ENCODE measurements at places on chromosomes 16 and 17.
A peak's percentile ranks its signal among the peaks of the same experiment; 100 is the strongest.

DNA sequence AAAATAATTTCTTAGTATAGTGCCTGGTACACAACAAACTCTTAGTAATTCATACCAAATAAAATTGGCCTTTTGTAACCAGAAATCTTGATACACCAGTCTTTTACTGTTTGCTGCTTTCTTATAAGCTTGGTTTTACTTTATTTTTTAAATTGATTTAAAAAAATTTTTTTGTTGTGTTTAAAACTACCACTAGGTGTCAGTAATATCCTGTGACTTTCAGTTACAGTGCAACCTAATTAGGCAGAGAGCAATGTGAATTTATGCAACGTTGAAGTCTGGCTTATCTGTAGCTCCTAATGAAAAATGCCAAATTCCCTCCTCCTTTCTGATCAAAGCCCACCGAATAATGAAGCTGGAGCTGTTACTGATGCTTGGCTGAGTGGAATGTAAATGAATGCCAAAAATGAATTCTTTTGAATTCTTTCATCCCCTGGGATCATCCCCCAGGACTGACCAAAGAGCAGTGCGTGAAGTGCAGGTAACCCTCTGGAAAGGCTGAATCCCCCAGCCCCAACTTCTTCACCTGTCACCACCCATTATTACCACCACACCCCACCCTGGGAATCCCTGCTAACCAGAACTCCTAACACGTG, 3.8 kb downstream of the ERCC4 start:
- DNase-seq = no peak

- no peak for DNase-seq
Measured at GRCh38 chr16:86794216-86794864, 216.0 kb downstream of the FOXL1 start.

DNA sequence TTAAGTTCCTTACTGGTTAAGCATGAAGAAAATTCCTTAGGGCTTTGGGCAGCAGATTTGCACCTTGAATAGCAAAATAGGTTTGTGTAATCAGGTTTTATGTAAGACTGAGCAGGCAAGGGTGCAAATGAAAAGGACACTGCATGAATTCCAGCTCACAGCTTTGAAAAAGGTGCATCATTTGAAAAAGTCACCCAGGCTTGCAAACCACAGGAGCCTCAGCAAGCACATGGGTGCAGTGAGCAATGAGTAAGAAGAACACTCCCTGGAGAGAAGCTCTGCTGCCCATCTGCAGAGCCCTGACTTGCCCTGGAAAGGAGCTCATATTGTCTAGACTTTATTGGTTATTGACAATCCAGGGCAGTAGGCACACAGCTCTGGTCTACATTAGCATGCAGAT, 165.6 kb upstream of the KCNJ16 start:
- DNase-seq = no peak

GRCh38 chr16:28267356-28267755, 25.0 kb upstream of the SBK1 start:
- no peak for DNase-seq

DNA sequence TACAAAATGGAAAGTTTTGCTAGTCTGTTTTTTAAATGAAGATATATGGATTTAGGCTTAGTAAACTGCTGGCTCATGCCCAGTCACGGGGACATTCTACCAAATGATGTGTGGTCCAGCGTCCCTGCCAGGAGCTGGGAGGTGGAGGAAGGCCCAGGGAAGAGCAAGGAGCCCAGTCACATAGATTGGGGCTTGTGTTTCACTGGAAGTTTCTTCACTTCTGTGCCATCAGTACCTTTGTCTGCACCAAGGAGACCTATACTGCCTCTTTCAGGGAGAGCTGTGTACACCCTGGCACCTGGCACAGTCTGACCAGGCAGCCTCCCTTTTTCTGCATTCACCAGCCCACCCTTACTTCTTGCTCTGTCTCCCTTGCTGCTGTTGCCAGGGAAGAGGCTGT, 32.6 kb upstream of the ERN1 start:
- no peak for DNase-seq

- no peak for DNase-seq
Measured at GRCh38 chr16:22357635-22357971, 16.8 kb downstream of the CDR2 start.

GRCh38 chr16:66278111-66278531, 88.4 kb upstream of the CDH5 start:
- DNase-seq = peak; percentile 83

DNA sequence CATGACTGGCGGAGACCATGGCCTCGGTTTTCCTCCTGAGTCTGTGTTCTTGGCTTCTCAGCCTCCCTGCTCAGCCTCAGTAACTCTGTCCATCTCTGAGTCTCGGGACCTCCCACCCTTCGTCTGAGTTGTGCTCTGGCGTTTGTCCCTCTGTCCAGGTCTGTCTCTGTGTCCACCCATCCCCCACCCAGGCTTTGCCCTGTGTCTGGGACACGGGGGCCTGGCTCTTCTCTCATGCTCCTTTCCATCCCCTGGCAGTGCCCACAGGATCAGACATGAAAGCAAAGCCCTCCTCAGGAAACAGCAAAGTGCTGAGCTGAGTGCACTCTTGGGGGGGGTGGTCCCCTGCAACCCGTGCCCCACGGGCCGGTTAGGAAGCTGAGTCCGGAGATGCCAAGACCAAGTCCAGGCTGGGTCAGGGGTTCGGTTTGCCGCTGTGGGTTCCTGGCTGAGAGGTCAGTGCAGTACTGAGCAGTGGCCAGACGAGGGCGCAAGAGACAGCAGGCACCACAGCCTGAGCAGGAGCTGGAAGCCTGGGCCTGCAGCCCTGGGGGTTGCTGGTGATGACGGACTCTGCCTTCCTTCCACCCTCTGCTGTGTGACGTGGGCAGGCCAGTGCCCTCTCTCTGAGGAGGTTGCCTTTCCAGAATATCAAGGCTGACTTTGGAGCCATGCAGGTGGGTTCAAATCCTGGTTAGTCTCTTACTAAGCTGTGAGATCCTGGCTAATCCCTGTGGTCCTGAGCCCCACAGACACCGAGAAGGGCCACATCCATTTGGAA, 2.5 kb downstream of the P2RX1 start:
- no peak for DNase-seq

GRCh38 chr16:52456368-52456767, 90.6 kb downstream of the TOX3 start:
- DNase-seq = no peak

DNA sequence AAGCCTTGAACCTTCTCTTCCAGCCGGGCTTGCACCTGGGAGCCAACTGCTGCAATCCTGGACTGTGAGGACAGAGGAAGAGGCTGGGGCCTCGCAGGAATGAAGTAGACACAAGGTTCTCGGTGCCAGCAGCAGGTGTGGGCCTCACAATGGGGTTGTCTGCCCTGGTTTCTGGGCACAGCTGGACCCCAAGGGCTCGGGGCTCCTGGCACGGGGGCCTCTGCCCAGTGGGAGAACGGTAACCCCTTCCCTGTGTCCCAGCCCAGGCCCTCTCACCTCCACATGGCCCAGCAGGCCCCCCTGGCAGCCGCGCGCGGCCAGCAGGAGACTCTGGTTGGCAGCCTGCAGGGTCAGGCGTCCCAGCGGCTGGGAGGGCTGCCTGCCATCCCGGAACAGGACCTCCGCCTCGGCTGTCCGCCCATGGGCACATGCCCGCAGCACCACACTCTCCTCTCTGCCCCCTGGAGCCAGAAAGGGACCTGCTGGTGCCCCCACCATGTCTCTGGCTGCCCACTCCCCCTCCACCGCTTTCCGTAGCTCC, 46.9 kb downstream of the RMI2 start:
- no peak for DNase-seq

GRCh38 chr16:57528499-57529390, 7.6 kb downstream of the CCDC102A start:
- DNase-seq = no peak

DNA sequence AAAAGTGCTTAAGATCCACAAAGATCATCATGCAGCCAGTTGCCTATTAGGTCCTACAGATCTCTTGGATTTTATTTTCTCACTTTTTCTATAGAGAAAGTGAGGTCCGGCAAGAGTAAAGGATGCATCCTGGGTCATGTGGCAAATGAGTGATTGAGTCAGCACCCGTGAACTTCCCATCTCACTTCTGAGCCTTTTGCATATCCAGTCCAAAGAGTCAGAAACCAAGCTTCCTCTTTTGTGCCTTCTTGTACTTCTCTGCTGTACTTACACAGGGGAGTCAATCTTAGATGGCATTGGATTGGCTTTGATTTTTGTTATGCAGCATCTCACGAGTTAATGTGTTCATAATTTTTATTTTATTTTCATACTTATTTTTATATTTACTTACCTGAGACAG, 114.2 kb upstream of the IRX5 start:
- no peak for DNase-seq

DNA sequence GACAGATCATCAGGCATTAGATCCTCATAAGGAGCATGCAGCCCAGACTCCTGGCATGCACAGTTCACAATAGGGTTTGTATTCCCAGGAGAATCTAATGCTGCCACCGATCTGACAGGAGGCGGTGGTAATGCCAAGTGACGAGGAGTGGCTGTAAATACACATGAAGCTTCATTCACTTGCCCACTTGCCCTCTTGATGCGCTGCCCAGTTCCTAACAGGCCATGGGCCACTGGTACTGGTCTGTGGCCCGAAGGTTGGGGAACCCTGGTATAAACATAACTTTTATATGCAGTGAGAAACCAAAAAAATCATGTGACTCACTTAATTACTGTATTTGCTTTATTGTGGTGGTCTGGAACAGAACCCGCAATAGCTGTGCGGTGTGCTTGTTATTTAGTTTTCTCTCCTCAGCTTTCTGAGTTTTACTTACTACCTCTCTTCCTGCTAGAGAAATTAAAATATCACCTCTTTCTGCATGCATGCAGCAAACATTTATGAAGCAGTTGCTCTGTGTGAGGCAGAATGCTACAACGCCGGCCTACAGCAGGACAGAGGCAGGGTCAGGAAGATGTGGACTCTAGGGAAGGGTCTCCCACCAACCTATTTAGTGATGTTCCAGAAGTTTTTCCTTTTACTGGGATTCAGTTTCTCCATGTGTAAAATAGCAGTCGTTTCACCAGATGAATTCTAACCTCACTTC, 151.3 kb downstream of the MAF start:
- no peak for DNase-seq

- no peak for DNase-seq
Measured at GRCh38 chr17:20203018-20203417, 193.9 kb downstream of the SPECC1 start.

DNA sequence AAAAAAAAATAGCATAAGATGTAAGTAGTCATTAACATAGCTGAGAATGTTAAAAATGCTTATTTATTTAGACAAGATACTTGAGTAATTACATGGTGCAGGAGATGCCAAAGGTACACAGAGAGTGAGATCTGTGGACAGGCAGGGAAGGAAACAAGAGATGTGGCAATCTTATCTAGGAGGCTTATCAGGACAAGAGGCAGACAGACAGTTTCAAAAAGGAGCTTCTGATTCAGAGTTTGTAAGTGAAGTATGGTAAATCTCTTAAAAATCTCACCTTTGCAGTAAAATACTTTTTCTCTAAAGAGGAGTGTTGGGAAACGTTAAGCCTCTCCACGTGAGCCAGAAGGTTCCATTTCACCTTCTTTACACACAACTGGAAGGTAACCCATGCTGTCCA, 19.9 kb upstream of the GHDC start:
- no peak for DNase-seq

DNA sequence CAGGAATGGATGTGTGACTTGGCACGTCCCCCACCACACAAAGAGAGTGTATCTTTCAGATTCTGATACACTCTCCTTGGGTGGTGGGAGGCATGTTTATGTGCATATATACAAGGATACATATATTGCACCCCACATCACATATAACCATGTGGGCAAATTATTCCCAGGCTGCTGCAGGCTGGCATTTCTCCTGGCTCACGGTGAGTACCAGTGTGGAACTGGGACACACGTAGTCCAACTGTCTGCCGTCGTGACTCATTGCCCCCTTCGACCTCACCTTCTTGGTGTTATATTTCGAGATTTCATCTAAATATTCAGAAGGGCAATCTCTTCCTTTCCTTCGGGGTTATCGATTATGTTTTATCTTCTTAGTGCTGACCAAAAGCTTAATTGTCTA, 24.4 kb downstream of the ARHGAP44 start:
- DNase-seq = no peak

GRCh38 chr16:75042426-75043174, 43.8 kb downstream of the ZNRF1 start:
- DNase-seq = no peak

DNA sequence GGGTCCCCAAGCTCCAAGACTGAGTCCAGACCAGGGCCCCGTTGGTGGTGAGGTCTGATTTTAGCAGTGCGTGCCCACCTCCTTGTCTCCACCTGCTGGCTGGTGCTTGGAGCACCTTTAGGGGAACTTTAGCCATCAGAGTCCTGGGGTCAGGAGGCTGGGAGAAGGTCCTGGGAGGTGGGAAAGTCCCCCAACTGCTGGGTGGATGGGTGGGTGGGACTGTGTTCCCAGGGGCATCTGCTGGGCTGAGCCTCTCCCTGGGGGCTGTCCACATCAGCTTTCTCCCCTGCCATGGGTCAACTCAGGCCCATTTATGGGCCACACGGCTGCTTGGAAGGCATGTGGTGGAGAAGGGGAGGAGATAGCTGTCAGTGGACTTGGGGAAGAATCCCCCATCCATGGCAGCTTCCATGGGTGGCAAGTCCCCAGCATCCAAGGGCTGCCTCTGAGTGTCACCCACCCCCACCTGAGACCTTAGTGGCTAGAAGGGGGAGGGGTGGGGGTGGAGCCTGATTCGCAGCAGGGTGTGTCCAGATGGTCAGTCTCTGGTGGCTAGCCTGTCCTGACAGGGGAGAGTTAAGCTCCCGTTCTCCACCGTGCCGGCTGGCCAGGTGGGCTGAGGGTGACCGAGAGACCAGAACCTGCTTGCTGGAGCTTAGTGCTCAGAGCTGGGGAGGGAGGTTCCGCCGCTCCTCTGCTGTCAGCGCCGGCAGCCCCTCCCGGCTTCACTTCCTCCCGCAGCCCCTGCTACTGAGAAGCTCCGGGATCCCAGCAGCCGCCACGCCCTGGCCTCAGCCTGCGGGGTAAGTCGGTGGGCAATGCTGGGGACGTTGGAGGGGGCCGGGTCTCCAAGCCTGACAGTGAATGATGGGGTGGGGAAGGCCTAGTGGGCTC, at the start of gene TRPV2:
TSS of gene TRPV2 (plus strand) at position 541 of the 894 bp plus-strand sequence. CDS start 2,098 bp downstream, outside the sequence.
- no peak for DNase-seq

DNA sequence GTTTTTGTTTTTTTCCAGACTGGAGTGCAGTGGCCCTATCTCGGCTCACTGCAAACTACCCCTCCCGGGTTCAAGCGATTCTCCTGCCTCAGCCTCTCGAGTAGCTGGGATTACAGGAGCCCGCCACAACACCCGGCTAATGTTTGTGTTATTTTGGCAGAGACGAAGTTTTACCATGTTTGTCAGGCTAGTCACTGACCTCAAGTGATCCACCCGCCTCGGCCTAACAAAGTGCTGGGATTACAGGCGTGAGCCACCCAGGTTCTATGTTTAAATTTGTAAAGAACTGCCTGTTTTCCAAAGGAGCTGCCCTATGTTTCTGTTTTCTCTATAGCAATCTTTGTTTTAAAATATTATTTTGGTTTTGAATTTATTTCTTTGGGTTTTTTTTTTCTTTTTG, 13.8 kb upstream of the C16orf87 start:
- no peak for DNase-seq

DNA sequence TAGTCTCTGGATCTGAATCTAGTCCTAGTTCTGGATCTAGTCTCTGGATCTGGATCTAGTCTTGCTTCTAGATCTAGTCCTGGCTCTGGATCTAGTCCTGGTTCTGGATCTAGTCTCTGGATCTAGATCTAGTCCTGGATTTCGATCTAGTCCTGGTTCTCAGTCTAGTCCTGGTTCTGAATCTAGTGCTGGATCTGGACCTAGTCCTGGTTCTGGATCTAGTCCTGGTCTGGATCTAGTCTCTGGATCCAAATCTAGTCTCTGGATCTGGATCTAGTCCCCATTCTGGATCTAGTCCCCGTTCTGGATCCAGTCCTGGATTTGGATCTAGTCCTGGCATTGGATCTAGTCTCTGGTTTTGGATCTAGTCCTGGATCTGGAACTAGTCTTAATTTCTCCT, 29.9 kb upstream of the VAT1L start:
- DNase-seq = no peak
